ENCODE measurements at places on chromosomes 2 and 18.

DNA sequence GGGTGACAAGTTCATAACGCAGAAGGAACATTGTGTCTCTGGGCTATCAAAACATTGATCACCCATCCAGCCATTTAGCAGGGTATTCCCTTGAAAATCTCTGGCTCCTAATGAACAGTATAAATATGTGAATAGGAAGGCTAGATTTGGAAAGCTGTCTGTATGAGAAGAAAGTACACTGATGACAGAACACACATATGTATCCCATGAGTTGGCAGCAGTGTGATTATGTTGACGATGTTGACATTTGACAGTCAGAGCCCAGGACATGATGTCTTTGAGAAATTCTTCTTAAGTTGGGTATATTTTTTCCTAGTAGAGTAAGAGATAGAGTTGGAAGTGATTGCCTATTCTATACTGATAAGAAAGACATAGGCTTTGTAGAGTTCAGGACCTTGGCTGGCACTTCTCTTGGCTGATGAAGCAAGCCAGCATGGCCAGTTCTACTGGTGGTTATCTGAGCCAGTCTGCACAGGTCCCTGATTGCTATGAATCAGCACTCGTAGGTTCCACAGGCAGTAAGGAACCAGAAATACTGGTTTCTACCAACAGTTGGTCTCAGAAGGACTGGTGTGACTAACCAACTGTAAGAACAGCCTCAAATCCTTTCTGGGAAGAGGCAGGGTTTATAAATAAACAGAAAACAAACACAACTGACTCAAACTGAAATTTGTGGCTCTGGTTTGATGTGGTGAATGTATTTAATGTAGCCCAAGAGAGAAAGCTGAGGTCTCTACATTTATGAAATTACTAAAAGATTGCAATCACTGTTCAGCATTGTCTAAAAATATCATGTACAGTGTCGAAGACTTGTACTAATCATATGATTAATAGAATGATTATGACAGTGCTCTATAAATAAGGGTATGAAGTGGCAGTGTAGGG lies 43.9 kb upstream of the RAPH1 start:
- DNase-seq, result no peak

GRCh38 chr2:201126308-201127151 lies 10.6 kb downstream of the CFLAR start:
- DNase-seq, result no peak

DNA sequence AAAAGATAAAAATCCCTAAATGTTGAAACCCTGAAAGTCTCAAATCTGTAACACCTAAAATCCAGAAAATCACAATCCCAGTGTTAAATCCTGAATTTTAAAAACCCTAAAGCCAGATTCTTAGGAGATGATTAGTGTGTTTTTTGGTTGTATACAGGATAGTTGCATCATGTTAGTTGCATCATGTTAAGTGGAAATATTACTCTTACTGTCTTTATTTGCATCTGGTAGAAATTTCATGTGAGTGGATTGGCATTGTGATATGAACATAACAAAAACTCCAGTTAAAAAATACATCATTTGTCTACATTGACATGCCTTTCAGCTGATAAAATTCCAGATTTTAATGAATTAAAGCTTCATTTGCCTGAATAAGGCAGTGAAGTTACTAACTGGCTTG lies 683.1 kb upstream of the ACVR2A start:
- DNase-seq, result no peak

- no peak for DNase-seq
These were observed 20.9 kb upstream of the PPP1CB start for GRCh38 chr2:28730641-28731146.

DNA sequence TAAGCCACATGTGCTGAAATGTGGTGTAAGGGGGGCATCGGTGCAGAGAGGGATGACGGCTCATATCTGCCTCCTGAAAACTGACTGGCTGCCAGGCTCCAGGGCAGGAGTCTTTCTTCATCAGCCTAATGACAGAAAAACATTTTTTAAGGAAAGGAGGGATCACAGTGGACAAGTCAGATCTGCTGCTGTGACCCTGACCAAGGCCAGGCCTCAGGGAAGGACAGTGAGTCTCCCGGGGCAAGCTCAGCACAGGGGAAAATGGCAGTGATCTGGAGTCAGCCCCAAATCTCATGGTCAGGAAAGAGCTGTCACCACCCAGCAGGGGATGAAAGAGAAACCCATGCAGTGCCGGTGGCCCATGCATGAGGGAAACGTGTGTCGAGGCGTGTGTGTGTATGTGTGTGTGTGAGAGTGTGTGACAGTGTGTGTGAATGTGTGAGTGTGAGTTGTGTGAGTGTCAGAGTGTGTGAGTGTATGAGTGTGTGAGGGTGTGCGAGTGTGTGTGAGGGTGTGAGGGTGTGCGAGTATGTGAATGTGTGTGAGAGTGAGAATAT lies 134.5 kb downstream of the INHBB start:
- DNase-seq, result no peak

GRCh38 chr18:33581856-33582255 lies 3.8 kb downstream of the ASXL3 start:
- DNase-seq, result no peak

- DNase-seq, result no peak
These were observed 32.7 kb upstream of the SERTAD2 start for GRCh38 chr2:64686283-64686956.

DNA sequence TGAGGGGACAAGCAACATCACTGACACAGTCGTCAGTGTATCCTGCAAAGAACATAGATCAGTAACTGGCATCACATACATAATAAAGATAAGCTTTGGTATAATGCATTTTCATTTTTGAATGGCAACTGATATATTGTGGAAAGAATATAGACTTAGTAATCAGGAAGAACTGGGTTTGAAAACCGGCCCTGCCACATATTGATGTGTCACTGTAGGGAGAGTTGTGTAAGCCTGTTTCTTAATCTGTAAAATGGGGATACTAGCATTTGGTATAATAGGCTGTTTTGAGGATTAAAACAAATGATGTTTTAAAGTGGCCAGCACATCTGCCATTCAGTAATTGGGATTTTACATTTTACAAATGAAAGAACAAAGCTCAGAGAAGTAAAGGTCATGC lies 277.8 kb upstream of the CNTNAP5 start:
- DNase-seq, result no peak

DNA sequence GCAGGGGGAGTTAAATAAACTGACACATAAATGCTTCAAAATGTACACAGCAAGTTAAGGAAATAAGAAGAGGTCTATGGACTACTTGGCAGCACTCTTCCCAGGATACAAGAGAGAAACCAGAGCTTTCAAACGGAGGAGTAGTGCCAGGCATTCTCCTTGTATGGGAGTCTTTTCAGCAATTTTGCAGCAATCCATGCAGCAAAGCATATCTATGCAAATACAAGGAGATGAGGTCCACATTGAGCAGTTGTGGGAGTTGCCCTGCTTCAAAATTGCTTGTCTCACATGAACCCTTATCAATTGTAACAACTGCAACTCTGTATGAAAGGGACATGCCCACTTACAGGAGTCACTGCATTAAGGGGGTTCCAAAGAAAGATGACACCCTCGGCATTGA lies 37.8 kb downstream of the SCN9A start:
- no peak for DNase-seq

GRCh38 chr18:57433934-57434535 lies 1.1 kb upstream of the ONECUT2 start:
- no peak for DNase-seq

DNA sequence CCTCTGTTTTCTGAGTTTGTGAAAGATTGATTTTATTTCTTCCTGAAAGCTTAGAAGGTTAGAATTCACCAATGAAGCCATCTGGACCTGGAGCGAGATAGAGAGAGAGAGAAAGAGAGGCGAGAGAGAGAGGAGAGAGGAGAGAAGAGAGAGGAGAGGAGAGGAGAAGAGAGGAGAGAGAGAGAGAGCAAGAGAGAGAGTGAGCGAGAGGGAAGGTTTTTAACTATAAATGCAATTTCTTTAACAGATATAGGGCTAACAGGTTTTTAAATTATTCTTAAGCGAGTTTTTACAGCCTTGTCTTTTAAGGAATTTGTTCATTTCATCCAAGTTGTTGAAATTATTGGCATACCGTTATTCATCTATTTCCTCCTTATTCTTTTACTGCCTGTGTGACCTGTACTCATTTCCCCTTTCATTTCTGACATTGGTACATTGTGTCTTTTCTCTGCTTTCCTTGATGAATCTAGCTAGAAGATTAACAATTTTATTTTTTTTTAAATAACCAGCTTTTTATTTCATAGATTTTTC lies 56.1 kb downstream of the BABAM2 start:
- DNase-seq, result no peak

DNA sequence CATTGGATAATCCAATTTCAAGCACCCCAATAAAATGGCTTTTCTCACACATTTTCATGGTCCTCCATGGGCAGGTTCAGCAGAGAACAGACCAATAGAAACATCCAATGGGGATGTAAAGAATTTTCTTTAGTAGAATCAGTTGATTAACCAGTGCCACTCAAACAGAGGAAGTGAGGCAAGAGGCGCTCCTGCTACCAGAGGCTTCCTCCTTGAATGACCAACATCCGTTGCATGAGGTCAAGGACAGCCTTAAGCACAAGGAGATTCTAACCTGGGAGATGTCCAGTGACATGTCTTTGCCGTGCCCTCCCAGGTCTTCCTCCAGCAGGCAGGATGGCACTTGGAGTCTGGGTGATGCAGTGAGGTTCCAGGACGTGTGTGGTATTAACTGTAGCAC lies 146.6 kb downstream of the PIEZO2 start:
- DNase-seq, result no peak

- no peak for DNase-seq
These were observed 44.2 kb downstream of the LHCGR start for GRCh38 chr2:48711343-48711742.

GRCh38 chr2:26212011-26212410 lies 32.4 kb downstream of the HADHA start:
- DNase-seq, result no peak

- DNase-seq, result no peak
These were observed 267.6 kb upstream of the MGAT5 start for GRCh38 chr2:133986081-133986837.
